Neural crest cell (in vitro differentiated cells): ENCODE measurements at places on chromosomes 6 and 20. TPM values are rescaled to one million over a fixed set of nuclear protein-coding genes. Genes with fewer than 3 reads are reported as not detected.

The ZSCAN23 gene
- 11.8 and 12.5 TPM in 2 replicates for total RNA-seq

The TNNC2 gene
- not detected in 2 replicates for total RNA-seq

The ANGPT4 gene
- total RNA-seq: 0.07 TPM in 1 of 2 replicates, not detected in the other

The PLCB4 gene
- total RNA-seq: 51.4 and 53.3 TPM in 2 replicates

DNA sequence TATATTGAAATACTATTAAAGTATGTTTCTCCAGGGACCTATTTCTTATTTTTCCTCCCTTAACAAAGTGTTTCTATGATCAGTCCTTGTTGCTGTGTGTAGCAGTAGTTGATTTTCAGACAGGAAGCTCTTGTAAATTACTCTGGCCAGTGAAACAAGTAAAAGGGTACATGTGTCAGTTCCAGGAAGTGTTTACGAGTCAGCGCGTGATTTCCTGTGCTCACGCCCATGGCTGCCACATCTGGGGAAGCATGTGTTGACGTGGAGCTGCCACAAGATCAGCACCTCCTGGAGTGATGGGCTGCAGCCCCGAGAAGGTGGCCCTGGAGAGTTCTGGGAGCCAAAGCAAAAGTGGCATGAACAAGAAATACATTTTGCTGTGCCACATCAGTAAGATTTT, 38.6 kb upstream of the GGTLC1 start:
- H3K36me3 ChIP-seq: no peaks in the 10 kb centered on the region
- no peak for DNase-seq
- no peaks in the 10 kb centered on the region for H3K27me3 ChIP-seq
- H3K4me1 ChIP-seq: no peaks in the 10 kb centered on the region

- H3K27me3 ChIP-seq: no peaks in the 10 kb centered on the region
- H3K4me1 ChIP-seq: peaks cover 25% of the 10 kb centered on the region
- DNase-seq: no peak
- no peak overlapping the region for H3K27ac ChIP-seq
- no peaks in the 10 kb centered on the region for H3K36me3 ChIP-seq
Observed at GRCh38 chr20:50341050-50341449, 150.4 kb downstream of the CEBPB start.

DNA sequence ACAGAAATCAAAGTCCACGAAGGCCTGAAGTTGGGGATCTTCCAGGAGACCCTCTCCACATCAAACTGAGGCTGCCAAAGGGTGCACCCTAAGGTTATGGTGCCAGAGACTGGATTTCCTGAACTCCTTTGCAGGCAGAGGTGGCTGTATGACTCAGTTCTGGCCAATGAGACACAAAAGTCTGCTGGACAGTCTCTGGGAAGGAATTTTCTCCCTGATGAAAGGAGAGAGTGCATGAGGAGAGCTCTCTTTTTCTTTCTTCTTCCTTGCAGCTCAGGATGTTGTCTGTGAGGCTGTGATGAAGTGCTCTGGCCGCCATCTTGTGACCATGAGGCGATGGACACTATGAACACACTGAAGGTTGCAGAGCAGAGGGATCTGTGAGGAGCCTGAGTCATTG, 85.2 kb downstream of the MDGA1 start:
- H3K4me1 ChIP-seq: peaks cover 26% of the 10 kb centered on the region
- DNase-seq: no peak
- no peak overlapping the region for H3K4me3 ChIP-seq

DNA sequence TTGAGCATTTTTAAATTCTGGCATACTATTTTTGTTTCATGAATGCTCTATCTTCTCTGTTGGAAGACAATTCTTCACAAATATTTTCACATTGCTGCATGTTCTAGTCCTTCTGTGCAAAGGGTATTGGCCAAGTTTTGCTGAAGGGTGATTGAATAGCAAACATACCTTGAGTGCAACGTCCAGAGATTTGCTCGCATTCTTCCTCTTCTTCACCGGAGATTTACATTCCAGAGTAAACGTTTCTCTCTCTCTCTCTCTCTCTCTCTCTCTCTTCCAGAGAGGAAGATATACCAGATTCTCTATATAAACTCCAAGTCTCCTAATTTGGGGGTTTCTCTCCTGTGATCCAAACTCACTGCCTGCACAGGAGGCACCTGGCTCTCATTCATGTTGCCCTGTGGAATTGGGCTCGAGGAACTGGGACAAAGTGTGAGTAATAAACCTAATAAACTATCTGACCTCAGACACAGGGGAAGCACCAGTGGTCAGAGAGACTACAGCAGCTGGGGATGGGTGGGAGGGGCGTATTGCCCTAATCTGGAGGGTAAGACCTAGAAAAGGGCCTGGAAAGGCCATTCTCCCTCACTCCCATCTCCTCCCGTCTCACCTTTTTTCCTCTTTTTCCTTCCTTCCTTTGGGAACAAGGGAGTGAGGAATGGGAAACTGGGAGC, 1.1 kb upstream of the TREML1 start:
- no peak overlapping the region for H3K27ac ChIP-seq
- no peaks in the 10 kb centered on the region for H3K4me1 ChIP-seq
- DNase-seq: no peak
- H3K36me3 ChIP-seq: no peaks in the 10 kb centered on the region
- H3K27me3 ChIP-seq: peaks cover 3% of the 10 kb centered on the region

- peaks cover 16% of the 10 kb centered on the region for H3K36me3 ChIP-seq
- peaks cover 14% of the 10 kb centered on the region for H3K4me1 ChIP-seq
- H3K4me3 ChIP-seq: no peak overlapping the region
- no peaks in the 10 kb centered on the region for H3K27me3 ChIP-seq
- no peak overlapping the region for H3K27ac ChIP-seq
- no peak for DNase-seq
Observed at GRCh38 chr6:85628353-85628752, 14.3 kb downstream of the SYNCRIP start.

DNA sequence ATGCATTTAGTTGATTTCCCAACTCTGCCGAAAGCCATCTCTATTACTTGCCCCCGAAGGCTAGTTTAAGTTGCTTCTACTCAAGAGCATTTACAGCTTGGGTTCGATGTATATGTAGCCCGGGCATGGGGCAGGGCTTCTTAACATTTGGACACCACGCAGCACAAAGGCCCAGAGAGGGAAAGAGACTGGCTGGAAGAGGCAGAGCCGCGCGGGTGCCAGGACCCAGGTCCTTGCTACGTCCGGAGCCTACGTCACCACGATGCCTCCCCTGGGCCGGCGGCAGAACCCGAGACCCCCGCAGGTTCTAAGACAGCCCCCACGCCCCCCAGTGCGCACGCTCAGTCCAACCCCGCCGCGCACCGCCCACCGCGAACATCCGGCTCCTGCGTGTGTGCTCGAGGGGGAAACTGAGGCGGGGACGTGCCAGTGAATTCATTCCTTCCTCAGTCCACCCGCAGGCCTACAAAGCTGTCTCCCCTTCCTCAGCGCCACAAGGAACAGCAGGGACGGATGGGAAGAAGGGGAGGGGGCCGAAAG, 367 bp upstream of the PCIF1 start:
- H3K36me3 ChIP-seq: peaks cover 3% of the 10 kb centered on the region
- DNase-seq: no peak
- H3K4me3 ChIP-seq: peak overlapping the region; percentile 96
- peaks cover 7% of the 10 kb centered on the region for H3K27me3 ChIP-seq
- peaks cover 31% of the 10 kb centered on the region for H3K4me1 ChIP-seq

- no peak for DNase-seq
- H3K4me3 ChIP-seq: no peak overlapping the region
- no peak overlapping the region for H3K27ac ChIP-seq
- H3K36me3 ChIP-seq: no peaks in the 10 kb centered on the region
- peaks cover 15% of the 10 kb centered on the region for H3K27me3 ChIP-seq
- peaks cover 4% of the 10 kb centered on the region for H3K4me1 ChIP-seq
Observed at GRCh38 chr6:34063651-34064050, 82.2 kb downstream of the GRM4 start.

DNA sequence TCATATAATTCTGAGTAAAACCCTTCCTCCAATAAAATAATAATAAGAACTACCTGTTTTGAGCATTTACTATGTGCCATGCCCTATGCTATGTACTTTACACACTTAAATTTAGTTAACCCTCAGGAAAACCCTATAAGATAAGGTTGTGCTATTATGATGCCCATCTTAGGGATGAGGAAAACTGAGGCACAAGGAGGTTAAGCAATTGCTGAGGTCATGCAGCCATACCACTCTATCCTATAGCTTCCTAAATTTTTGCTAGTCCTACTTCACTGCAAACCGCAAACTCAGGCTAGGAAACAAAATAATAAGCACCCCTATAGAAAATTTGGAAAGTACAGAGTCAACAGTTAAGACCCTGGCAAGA, 38.9 kb upstream of the GFOD1 start:
- no peak overlapping the region for H3K4me3 ChIP-seq
- peaks cover 5% of the 10 kb centered on the region for H3K4me1 ChIP-seq
- no peaks in the 10 kb centered on the region for H3K27me3 ChIP-seq
- H3K36me3 ChIP-seq: no peaks in the 10 kb centered on the region
- no peak for DNase-seq

GRCh38 chr20:2260250-2260649, 35.6 kb upstream of the TGM3 start:
- H3K27ac ChIP-seq: peak overlapping the region; percentile 50
- H3K4me3 ChIP-seq: no peak overlapping the region
- H3K4me1 ChIP-seq: peaks cover 17% of the 10 kb centered on the region

- no peaks in the 10 kb centered on the region for H3K36me3 ChIP-seq
- no peak overlapping the region for H3K4me3 ChIP-seq
- H3K27me3 ChIP-seq: peaks cover 55% of the 10 kb centered on the region
- no peak overlapping the region for H3K27ac ChIP-seq
Observed at GRCh38 chr6:159062564-159062945, 17.8 kb upstream of the TAGAP start.

DNA sequence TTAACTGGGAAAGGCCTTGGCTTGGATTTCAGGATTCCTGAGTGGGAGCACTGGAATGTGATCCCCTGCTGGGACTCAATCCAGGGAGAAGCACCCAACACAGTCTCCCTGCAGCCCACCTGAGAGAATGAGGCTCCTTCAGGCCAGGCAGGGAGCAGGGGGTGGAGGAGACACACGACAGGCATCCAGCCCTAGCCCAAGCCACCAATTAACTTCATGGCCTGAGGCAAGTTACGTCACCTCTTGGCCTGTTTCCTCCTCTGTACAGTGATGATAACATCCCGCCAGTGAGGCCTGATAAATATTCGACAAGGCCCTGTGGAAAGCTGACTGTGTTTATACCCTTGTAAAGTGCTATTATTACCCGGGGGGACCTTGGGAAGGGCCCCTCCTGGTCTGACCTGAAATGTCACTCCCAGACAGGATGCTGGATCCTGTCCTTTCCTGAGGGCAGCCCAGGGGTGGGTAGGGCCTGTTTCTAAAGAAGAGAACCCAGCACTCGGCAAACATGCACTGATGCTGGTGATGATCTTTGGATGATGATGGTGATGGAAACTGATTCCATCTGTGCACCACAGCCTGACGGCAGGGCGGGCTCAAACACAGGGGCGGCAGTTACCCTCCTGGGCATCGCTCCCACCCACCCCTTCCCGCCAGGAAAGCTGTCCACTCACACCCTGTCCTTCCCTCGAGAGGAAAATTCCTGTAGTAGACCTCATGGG, 12.4 kb downstream of the FRS3 start:
- DNase-seq: peak; percentile 16
- H3K4me1 ChIP-seq: peaks cover 18% of the 10 kb centered on the region
- H3K27me3 ChIP-seq: peaks cover 2% of the 10 kb centered on the region
- H3K4me3 ChIP-seq: no peak overlapping the region
- H3K27ac ChIP-seq: no peak overlapping the region
- H3K36me3 ChIP-seq: no peaks in the 10 kb centered on the region

GRCh38 chr6:56279331-56280080, 32.1 kb upstream of the COL21A1 start:
- peaks cover 11% of the 10 kb centered on the region for H3K4me1 ChIP-seq
- H3K27me3 ChIP-seq: peaks cover 11% of the 10 kb centered on the region

DNA sequence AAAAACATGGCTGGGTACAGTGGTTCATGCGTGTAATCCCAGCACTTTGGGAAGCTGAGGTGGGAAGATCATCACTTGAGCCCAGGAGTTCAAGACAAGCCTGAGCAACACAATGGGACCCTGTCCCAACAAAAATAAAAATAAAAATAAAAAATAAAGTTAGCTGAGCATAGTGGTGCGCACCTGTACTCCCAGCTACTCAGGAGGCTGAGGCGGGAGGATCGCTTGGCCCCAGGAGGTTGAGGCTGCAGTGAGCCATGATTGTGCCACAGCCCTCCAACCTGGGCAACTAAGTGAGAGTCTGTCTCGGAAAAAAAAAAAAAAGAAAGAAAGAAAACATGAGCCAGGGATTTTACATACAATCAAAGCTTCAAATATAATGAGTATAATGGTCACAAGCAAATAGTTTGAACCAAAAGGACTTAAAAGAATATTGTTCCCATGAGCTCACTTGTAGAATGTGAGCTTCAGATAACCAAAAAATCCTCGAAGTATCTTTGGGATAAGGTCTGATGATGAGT, 31.1 kb downstream of the RANBP9 start:
- no peak for DNase-seq
- no peak overlapping the region for H3K27ac ChIP-seq
- H3K4me1 ChIP-seq: peaks cover 6% of the 10 kb centered on the region
- peaks cover 30% of the 10 kb centered on the region for H3K36me3 ChIP-seq
